ENCODE measurements at places on chromosomes 5 and 9. TPM values are rescaled to one million over a fixed set of nuclear protein-coding genes. Genes with fewer than 3 reads are reported as not detected.

SET gene
- total RNA-seq = 1,235 TPM

APBA1 gene
- total RNA-seq = 0.81 TPM

FCN2 gene
- total RNA-seq = not detected

ARID3C gene
- not detected for total RNA-seq

GAPT gene
- total RNA-seq = not detected

RAPGEF6 gene
- total RNA-seq = 6.1 TPM

PCDHGB3 gene
- 0.26 TPM for total RNA-seq

ACSL6 gene
- total RNA-seq = 0.28 TPM

ZNF454 gene
- 1.3 TPM for total RNA-seq

FOXD4L5 gene
- total RNA-seq = not detected

LCN15 gene
- total RNA-seq = not detected

EFNA5 gene
- total RNA-seq = 7.8 TPM

STX17 gene
- total RNA-seq = 9.3 TPM

ERCC8 gene
- 20.7 TPM for total RNA-seq

IL11RA gene
- 7.3 TPM for total RNA-seq

FBN2 gene
- total RNA-seq = 29.2 TPM

LCN1 gene
- not detected for total RNA-seq

INPP5E gene
- total RNA-seq = 12.4 TPM

FOXD4L3 gene
- total RNA-seq = not detected

PHF24 gene
- 0.37 TPM for total RNA-seq

GRXCR2 gene
- total RNA-seq = not detected

ELOVL7 gene
- 2.6 TPM for total RNA-seq

MEF2C gene
- 3.4 TPM for total RNA-seq

C9orf153 gene
- not detected for total RNA-seq

ZNF462 gene
- 34.7 TPM for total RNA-seq

MEIKIN gene
- total RNA-seq = not detected

UAP1L1 gene
- 9.0 TPM for total RNA-seq

PTGER4 gene
- total RNA-seq = 0.07 TPM

AJM1 gene
- 0.52 TPM for total RNA-seq

PTPN3 gene
- 0.62 TPM for total RNA-seq

DMRT3 gene
- not detected for total RNA-seq

CCL27 gene
- total RNA-seq = 0.41 TPM

SLC34A1 gene
- not detected for total RNA-seq
